GM20000 (cell line): ENCODE measurements at places on chromosomes 7 and 10.

GRCh38 chr7:49580000-49580399 lies 193.4 kb upstream of the VWC2 start:
- no peak for DNase-seq

- DNase-seq = no peak
These were observed 39.4 kb downstream of the BTBD16 start for GRCh38 chr10:122310311-122311050.

DNA sequence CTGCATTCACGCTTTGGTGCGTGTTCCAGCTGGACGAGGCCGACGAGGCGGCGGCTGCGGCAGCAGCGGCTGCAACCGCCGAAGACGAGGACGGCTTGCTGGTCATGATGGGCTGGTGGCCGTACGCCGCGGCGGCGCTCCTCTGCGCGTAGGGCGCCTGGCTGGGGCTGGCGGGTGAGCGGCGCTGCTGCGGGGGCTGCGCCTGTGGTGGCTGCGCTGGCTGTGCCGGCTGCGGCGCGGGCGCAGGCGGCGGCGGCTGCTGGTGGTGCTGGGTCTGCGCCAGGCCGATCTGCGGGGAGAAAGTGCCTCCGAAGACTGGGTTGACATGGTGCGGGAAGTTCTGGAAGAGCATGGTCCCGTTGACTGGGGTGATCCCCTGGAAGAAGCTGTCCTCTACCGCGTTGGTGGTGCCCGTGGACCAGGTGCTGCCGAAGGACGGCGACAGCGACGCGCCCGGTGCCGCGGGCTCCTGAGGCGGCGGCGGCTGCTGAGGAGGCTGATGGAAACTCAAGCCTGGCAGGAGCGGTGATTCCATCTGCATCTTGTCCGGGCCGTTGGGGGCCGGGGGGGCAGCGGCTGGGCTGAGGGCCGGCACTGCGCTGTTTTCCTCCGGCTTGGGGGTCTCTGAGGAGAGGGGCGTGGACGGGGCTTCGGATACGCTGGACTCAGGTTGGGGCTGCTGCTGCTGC lies 51.1 kb downstream of the CPEB3 start:
- peak; percentile 70 for DNase-seq

DNA sequence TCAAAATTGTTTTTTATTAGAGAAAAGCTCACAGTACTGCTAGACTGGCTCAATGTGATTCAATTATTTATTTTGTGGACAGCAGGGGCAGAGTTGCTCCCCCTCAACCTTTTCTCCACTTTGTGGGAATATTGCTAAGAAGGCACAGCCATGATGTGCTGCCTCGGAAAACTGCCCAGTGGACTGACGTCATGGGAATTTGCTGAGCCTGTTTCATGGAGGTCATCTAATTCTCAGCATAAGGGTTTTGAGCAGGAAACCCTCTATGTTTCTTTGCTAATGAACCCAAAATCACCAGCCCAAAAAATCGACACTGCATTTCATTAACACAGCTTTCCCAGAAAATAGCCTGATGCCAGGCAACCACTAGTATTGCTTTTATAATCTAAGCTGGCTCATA lies 228.8 kb upstream of the FAM3C start:
- no peak for DNase-seq

DNA sequence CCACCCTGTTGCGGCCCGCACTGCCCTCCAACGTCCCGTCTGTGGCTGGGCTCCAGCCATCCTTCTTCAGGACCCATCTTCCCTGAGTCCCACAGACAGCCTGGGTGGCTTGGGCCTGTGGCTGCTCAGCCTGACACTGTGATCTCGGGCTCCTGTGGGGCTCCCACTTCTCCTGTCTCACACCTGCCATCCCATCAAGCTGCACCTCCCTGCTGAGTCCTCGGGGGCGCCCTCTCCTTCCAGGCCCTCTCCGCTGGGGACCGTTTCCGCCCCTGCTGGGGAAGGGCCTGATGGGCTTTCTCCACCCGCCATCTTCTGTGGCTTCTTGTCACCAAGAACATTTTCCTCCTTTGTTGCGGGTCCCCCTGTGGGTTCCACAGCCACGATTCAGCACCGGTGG lies 173.8 kb upstream of the PPP2R2D start:
- DNase-seq = no peak

- no peak for DNase-seq
These were observed 551.7 kb downstream of the HTR7 start for GRCh38 chr10:90306187-90306586.

- no peak for DNase-seq
These were observed 32.2 kb upstream of the AQP1 start for GRCh38 chr7:30879139-30880124.

DNA sequence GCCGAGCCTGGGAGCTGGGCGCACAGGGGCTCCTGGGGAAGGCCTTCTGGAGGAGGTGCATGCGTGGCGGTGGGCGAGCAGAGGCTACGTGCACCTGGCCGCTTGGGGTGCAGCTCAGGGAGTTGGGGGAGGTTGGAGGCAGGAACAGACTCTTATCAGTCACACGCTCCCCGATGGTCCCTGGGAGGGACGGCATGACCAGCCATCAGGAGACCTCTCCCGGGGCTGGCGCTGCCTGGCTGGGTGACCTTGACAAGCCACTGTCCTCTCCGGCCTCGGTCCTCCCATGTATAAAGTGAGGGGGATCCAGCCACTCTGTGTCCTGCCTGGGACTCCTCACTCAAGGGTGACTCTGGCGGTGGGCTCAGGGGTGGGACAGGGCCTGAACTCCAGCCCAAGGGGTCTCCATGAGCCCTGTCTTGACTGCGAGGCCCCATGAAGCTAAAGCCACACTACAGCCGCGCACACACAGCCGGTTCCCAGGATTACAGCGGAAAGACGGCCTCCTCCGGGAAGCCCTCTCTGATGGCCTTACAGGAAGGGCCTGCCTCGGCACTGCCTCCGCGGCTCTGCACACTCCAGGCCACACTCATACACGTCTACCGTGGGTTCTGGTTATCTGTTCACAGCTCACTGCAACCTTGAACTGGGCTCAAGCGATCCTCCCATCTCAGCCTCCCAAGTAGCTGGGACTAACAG lies 2.3 kb downstream of the TMEM184A start:
- no peak for DNase-seq

DNA sequence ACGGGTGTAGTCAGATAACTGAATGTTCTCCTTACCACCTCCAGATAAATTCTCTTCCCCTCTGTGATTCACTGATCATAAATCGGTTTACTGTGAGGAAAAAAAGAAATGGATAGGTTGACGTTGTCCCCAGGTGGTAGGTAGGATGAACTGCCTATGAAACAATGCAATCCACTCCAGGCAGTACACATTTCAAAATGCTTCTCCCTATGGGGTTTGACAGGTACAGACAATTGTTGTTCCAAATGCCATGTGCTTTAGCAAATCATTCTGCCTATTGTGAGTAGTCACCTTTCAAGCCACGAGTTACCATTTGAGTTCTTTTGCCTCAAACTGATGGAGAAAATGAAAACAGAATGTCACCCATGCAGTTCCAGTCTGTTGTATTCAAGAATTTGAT lies 21.8 kb downstream of the VIM start:
- no peak for DNase-seq

GRCh38 chr10:68462536-68462935 lies 9.2 kb downstream of the DNA2 start:
- no peak for DNase-seq

DNA sequence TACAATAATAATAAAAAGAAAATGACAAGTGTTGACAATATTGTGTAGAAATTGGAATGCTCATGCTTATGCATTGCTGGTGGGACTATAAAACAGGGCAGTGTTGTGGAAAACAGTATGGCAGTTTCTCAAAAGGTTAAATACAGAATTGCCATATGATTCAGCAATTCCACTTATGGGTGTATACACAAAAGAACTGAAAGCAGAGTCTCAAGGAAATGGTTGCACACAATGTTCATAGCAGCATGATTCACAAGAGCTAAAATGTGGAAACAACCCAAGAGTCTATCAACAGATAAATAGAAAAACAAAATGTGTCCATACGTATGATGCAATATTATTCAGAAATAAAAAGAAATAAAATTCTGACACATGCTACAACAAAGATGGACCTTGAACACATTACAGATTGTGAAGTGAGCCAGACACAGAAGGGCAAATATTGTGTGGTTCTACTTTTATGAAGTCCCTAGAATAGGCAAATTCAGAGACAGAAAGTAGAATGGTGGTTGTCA lies 64.8 kb upstream of the GRM8 start:
- no peak for DNase-seq
